Activated T-helper 1 cell treated with anti-CD3 and anti-CD28 coated beads, Interleukin-12 subunit alpha, Interleukin-12 subunit beta, Interleukin-2, Interleukin-4 antibody, amounts not matched to agents 30 ng/mL and 10 ng/mL and 1 ng/mL, durations not matched to agents 14 hours and 24 hours and 36 hours (primary cell): ENCODE measurements at places on chromosomes 12 and 14.
A peak's percentile ranks its signal among the peaks of the same experiment; 100 is the strongest.

GRCh38 chr12:53504004-53504920 lies 3.0 kb downstream of the NPFF start:
- H3K4me1 ChIP-seq = peaks cover 41% of the 10 kb centered on the region
- no peak for DNase-seq
- H3K27ac ChIP-seq = no peak overlapping the region

GRCh38 chr12:130825771-130826150 lies 13.3 kb downstream of the STX2 start:
- H3K4me1 ChIP-seq = peaks cover 5% of the 10 kb centered on the region
- no peaks in the 10 kb centered on the region for H3K27me3 ChIP-seq
- H3K27ac ChIP-seq = no peak overlapping the region
- H3K36me3 ChIP-seq = peaks cover 13% of the 10 kb centered on the region
- H3K4me3 ChIP-seq = no peak overlapping the region
- DNase-seq = no peak

DNA sequence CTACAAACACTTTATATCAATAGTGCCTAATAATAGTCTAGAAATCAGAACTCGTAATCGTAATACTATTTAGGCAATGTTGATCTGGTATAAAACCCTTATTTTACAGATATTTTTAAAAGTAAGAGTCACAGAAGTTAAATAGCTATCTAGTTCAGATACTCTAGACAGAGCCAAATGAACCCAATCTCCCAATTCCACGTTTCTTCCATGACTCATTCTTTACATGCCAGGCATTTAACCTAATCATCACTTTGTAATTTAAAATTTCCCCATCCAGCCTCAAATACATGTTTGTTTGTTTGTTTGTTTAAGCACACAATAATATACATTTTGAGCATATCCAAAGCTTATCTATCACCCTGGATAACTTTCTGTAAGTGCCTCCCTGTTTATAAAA lies 36.4 kb upstream of the GARIN6 start:
- H3K4me3 ChIP-seq = no peak overlapping the region
- H3K36me3 ChIP-seq = no peaks in the 10 kb centered on the region
- no peak overlapping the region for H3K27ac ChIP-seq
- no peaks in the 10 kb centered on the region for H3K4me1 ChIP-seq
- H3K27me3 ChIP-seq = no peaks in the 10 kb centered on the region

DNA sequence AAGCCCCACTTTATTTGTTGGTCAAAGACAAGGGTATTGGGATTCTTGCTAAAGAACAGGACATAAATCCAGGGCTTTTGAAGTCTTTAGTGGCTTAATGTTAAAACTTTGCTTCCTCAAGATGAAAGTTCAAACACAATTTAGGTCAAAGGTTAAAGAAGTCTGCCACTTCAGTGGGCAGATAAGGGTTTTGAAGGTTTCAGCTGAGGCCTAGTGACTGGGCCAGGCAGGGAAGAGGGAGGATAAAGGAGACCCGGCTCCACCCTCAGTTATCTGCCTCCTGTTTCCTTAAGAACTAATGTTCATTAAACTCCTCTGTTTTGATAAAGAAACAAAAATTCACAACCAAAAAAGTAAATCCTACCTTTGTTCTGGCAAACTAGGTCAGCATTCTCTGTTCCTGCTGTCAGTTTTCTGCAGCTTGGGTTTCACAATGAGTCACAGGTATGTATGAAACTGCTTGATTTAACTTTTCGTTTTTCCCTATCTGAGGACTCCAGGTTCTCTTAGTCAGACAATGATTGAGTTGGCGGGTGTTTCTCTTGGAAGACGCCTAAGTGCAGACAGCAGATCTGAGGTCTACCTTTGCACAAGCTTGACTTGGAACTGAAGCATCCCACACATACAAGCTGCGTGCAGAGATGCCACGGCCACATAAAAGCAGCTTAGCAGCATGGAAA lies 208.3 kb downstream of the EXOC5 start:
- peak overlapping the region; percentile 37 for H3K4me3 ChIP-seq
- H3K36me3 ChIP-seq = no peaks in the 10 kb centered on the region
- H3K27me3 ChIP-seq = peaks cover 15% of the 10 kb centered on the region

DNA sequence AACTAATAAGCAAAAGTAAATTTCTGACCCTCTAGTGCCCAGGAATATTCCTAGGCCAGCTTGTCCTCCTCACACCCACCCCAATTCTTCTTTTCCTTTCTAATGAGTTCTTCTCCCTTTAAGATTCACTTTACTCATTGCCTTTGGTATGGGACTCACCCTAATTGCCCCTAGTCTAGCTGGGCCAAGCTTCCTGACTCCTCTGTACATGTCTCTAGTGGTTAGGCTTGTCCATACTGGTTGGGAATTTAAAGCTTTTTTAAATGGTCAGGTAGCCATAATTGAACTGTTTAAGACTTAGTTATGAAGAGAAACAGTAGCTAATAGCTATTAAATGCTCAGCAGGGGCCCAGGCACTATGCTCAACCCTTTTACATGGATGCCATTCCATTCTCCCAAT lies 248.2 kb downstream of the C12orf42 start:
- no peak overlapping the region for H3K4me3 ChIP-seq
- H3K27me3 ChIP-seq = no peaks in the 10 kb centered on the region
- no peak overlapping the region for H3K27ac ChIP-seq
- H3K4me1 ChIP-seq = no peaks in the 10 kb centered on the region
- no peaks in the 10 kb centered on the region for H3K36me3 ChIP-seq
- no peak for DNase-seq

DNA sequence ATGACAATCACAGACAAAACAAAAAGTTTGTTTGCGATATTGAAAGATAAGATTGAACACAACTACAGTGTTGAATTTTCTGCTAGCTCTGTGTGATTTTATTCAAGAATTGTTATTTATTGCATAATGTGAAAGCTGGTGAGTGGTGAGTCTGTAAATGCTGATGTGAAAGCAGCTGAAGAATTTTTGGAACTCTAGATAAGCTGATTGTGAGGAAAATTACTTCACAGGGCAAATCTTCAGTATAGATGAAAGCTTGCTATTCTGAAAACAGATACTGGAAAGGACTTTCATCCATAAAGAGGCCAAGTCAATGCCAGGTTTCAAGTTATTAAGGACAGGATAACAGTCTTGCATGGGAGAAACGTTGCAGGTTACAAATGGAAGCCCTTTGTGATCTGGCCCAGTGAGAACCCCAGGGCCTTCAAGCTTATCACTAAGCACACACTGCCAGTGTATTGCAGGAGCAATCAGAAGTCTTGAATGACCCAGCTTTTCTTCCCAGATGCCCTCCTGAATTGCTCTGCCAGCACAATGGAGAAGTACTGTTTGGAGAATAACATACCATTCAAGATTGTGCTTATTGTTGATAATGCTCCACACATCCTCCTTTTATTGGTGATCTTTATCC lies 153.7 kb downstream of the PCNX1 start:
- DNase-seq = no peak
- H3K36me3 ChIP-seq = peaks cover 52% of the 10 kb centered on the region
- no peaks in the 10 kb centered on the region for H3K4me1 ChIP-seq
- no peaks in the 10 kb centered on the region for H3K27me3 ChIP-seq

- peaks cover 40% of the 10 kb centered on the region for H3K27me3 ChIP-seq
- H3K4me3 ChIP-seq = no peak overlapping the region
- no peaks in the 10 kb centered on the region for H3K36me3 ChIP-seq
- DNase-seq = no peak
- H3K27ac ChIP-seq = no peak overlapping the region
Measured at GRCh38 chr14:61277232-61277631, 3.9 kb downstream of the TMEM30B start.

GRCh38 chr12:28603239-28603638 lies 413.0 kb downstream of the CCDC91 start:
- no peak overlapping the region for H3K27ac ChIP-seq
- H3K4me1 ChIP-seq = no peaks in the 10 kb centered on the region
- H3K4me3 ChIP-seq = no peak overlapping the region
- H3K27me3 ChIP-seq = no peaks in the 10 kb centered on the region
- H3K36me3 ChIP-seq = peaks cover 2% of the 10 kb centered on the region

DNA sequence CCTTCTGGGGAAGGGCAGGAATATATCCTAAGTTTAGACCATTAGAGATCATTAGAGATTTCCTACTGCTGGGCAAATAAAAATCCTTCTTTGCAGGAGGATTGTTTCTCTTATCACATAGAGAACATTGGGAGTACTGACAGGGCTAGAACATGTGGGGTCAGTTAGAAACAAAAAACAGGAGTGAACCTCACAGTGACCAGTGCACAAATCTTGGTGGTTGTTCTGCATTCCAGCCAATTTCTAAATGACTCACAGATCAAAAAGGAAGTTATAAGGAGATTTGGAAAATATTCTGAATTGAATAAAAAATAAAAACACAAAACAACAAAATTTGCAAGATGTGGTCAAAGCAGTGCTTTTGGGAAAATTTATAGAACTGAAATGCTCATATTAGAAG lies 118.8 kb downstream of the LLPH start:
- H3K27me3 ChIP-seq = peaks cover 3% of the 10 kb centered on the region
- no peak overlapping the region for H3K4me3 ChIP-seq
- H3K27ac ChIP-seq = no peak overlapping the region
- no peaks in the 10 kb centered on the region for H3K36me3 ChIP-seq

GRCh38 chr12:127381043-127381668 lies 885.8 kb upstream of the TMEM132C start:
- H3K4me1 ChIP-seq = no peaks in the 10 kb centered on the region
- peak; percentile 19 for DNase-seq
- H3K27ac ChIP-seq = no peak overlapping the region
- no peaks in the 10 kb centered on the region for H3K36me3 ChIP-seq

GRCh38 chr14:77183896-77184295 lies 2.3 kb downstream of the TMEM63C start:
- peaks cover 16% of the 10 kb centered on the region for H3K4me1 ChIP-seq
- no peaks in the 10 kb centered on the region for H3K36me3 ChIP-seq
- H3K27ac ChIP-seq = no peak overlapping the region
- DNase-seq = no peak

DNA sequence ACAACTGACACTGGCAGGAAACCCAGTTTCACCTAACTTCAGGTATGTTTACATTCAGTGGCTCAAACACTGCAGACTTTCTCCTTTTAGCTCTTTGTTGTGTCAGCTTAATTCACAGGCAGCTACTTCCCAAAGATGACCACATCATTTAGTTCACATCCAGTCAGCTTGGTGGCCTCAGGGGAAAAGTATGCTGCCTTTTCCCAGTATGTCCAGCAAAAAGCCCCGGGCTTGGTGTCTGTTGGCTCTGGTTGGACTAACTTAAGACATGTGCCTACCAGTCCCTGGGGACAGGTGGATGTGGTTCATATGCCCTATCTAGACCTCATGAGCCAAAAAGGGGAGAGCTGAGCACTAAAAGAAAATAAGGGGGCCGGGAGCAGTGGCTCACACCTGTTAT lies 56.4 kb downstream of the GOLGA5 start:
- H3K36me3 ChIP-seq = peaks cover 5% of the 10 kb centered on the region
- H3K27me3 ChIP-seq = peaks cover 5% of the 10 kb centered on the region
- peak overlapping the region; percentile 35 for H3K27ac ChIP-seq

DNA sequence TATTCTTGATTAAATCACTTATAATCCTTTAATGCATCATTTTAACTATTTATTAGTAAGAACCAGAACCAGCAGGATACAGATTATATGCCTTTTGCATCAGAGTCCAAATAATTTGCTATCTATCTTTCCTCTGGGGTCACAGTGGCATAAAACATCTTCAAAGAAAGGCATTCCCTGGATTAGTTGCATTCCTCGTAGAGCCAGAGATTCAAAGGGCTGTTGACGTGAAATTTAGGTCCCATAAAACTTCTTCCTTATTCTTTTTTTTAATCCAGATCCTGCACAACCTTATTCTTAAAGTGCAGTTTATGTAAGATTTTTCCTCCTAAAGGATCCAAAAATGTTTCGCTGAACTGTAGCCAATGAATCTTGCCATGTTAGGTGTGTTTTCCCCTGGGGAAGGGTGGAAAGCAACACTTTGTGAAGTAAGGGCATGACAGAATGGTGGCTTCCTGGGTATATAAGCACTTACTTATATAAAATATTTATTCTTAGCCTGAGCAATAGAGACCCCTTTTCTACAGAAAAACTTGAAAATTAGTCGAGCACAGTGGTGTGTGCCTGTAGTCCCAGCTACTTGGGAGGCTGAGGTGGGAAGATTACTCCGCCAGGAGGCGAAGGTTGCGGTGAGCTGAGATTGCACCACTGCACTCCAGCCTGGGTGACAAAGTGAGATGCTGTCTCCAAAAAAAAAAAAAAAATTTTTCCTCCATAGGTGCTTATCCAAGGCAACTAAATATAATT lies 208.7 kb downstream of the PCNX1 start:
- H3K4me3 ChIP-seq = no peak overlapping the region
- H3K27ac ChIP-seq = no peak overlapping the region
- peaks cover 10% of the 10 kb centered on the region for H3K4me1 ChIP-seq
- H3K36me3 ChIP-seq = peaks cover 15% of the 10 kb centered on the region
- no peaks in the 10 kb centered on the region for H3K27me3 ChIP-seq
- DNase-seq = no peak

DNA sequence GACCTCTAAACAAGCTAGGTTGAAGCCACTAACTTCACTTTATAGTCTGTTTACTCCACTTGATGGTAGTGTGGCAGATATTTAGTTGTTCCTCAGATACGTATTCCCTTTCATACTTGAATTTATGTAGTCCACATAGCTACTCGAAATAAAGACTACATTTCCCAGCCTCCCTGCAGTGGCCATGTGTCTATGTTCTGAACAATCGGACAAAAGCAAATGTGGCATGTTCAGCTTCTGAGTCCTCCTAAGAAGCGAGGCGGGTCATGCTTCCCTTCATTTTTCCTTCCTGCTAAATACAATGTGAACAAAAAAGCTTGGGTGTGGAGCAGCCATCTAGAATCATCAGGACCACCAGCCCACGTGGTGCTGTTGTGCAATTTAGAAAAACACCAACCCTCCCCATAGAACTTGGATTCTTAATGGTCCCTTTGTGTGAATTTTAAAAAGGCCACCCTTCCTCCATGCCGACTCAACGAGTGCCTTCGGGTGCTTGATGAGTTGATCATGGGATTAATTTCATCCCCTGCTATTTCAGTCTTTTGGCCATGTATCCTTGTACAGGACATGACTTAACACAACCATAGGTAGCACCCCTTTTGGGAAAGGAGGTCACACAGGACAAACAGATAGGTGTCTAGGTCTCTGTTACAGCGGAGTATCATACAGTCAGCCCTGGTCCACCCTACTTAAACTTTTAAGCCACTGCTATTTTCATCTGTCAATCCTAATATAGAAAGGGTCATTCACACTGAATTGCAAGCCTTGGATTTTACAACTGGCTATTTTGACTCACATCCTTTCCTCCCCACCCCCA lies 60.7 kb downstream of the ZFC3H1 start:
- no peak for DNase-seq
- no peaks in the 10 kb centered on the region for H3K4me1 ChIP-seq
- H3K27me3 ChIP-seq = peaks cover 11% of the 10 kb centered on the region
- H3K27ac ChIP-seq = no peak overlapping the region
- H3K4me3 ChIP-seq = no peak overlapping the region
- peaks cover 17% of the 10 kb centered on the region for H3K36me3 ChIP-seq

- no peak for DNase-seq
- peak overlapping the region; percentile 86 for H3K27ac ChIP-seq
- H3K36me3 ChIP-seq = peaks cover 8% of the 10 kb centered on the region
- peaks cover 22% of the 10 kb centered on the region for H3K4me1 ChIP-seq
Measured at GRCh38 chr12:113222730-113223531, 1.7 kb downstream of the TPCN1 start.

GRCh38 chr12:505221-505620 lies 45.5 kb downstream of the B4GALNT3 start:
- H3K27me3 ChIP-seq = peaks cover 17% of the 10 kb centered on the region
- H3K27ac ChIP-seq = no peak overlapping the region
- no peak overlapping the region for H3K4me3 ChIP-seq
- H3K4me1 ChIP-seq = peaks cover 7% of the 10 kb centered on the region
- no peaks in the 10 kb centered on the region for H3K36me3 ChIP-seq
- no peak for DNase-seq

GRCh38 chr14:61109288-61109687 lies 128.2 kb downstream of the SLC38A6 start:
- no peak for DNase-seq
- no peaks in the 10 kb centered on the region for H3K27me3 ChIP-seq
- no peak overlapping the region for H3K4me3 ChIP-seq
- H3K36me3 ChIP-seq = peaks cover 4% of the 10 kb centered on the region
- H3K27ac ChIP-seq = no peak overlapping the region
- H3K4me1 ChIP-seq = peaks cover 8% of the 10 kb centered on the region
